ENCODE measurements at places on chromosomes 1 and 21.

GRCh38 chr1:44672254-44672955, 1.9 kb downstream of the TMEM53 start:
- no peak for DNase-seq

GRCh38 chr1:37156646-37157045, 122.3 kb upstream of the GRIK3 start:
- DNase-seq = no peak

- DNase-seq = no peak
These were observed 930 bp downstream of the DHCR24 start for GRCh38 chr1:54885807-54886723.

DNA sequence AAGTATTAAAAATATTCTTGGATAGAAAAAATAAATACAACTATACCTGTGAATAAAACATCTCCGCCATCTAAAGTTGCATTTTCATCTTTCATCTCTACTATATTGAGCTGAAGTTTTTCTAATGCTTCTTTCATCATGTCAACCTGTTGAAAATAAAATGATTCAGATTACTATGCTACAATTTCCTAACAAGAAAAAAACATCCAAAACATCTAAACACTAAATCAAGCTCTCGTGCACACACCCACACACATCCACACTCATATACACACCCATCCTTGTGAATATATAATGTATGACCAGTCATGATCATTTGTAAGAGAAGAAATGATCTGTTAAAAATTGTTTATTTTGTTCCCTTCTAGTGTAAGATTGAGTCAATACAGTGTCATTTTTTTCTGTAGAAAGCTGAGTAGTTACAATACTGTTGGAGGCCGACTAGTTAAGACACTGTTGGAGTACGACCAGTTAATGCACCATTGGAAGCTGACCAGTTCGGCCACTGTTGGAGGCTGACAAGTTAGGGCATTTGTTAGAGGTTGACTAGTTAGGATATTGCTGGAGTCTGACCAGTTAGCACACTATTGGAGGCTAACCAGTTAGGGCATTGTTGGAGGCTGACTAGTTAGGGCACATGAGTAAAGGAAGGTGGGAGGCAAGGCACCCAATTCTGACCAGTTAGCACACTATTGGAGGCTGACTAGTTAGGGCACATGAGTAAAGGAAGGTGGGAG, 82.4 kb upstream of the BCL10 start:
- DNase-seq = no peak

- no peak for DNase-seq
These were observed 1.8 kb downstream of the SON start for GRCh38 chr21:33544451-33545195.

- no peak for DNase-seq
These were observed 70.4 kb upstream of the IPO9 start for GRCh38 chr1:201758499-201759050.

GRCh38 chr1:165235155-165235776, 121.2 kb downstream of the LMX1A start:
- DNase-seq = no peak

DNA sequence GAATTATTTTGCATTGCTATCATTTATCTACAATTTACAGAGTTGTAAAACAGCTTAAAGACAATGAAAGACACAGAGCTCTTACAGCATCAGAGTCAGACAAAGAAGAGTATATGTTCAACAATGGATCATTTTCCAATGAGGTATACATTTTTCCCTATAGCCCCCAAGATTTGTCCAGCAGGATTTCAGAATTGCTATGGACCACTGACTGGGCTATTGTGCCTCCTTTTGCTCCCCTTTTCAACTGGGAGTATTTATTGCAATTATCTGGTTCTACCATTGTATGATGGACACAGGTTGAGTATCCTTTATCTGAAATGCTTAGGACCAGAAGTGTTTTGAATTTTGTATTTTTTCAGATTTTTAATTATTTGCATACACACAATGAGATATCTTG, 62.5 kb upstream of the DNAH14 start:
- no peak for DNase-seq

DNA sequence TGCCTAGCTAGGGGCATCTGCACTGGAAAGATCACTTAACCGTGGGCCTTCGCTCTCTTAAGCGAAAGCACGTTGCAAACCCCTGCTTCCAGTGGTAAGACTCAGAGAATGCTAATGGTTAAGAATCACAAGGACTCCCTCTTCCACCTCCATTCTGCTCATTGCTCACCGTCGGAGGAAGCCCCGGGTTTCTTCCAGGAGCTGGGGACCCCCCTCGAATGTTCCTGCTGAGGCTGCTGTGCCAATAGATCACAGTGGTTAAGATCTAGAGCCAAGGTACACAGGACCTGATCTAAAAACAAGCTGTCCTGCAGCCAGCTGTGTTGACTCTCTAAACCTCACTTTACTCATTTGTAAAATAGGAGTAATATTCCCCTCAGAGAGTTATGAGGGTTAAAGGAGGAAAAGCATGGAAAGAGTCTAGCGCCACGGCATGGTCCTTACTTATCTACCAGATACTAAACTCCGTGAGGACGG, 765 bp downstream of the VAMP3 start:
- DNase-seq = no peak

- no peak for DNase-seq
These were observed 69.2 kb downstream of the PAPPA2 start for GRCh38 chr1:176531921-176532897.

- DNase-seq = no peak
These were observed 43.5 kb upstream of the ZNF644 start for GRCh38 chr1:91065337-91065736.

DNA sequence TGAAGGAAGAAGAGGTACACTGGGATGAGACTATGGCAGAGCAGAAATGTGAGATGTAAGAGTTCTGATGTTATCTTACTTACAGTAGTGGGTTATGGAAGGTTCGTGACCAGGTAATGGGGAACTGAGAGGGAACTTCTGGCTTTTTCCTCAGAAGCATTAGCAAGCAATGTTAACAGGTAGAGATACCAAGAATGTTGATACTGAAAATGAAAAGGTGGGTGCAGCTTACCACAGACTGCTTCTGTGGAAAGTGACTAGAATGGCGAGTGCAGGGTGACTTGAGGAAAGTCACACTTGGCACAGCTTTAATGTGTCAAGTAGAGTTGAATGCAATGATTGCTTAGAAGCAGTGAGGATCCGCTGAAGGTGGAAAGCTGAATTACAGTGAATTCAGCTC, 70.8 kb downstream of the PLA2G4A start:
- no peak for DNase-seq
